ENCODE measurements at places on chromosomes 5 and 9.

DNA sequence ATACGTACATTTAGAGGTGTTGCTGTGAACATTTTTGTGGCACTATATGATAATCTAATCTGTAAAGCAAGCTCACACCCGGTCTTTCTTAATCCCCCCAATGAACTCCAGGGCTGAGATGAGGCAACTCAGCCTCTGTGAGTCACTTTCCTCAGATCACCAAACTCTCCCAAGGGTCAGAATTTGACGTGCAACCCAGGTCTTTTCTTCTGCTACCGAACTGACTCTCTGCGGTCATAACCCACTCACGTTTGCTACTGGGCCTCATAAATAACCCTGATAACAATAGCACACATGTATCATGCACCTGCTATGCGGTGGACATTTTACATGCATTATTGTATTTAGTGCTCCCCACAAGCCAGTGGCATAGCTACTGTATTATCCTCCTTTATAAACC, 153.1 kb downstream of the DROSHA start:
- no peak for DNase-seq

DNA sequence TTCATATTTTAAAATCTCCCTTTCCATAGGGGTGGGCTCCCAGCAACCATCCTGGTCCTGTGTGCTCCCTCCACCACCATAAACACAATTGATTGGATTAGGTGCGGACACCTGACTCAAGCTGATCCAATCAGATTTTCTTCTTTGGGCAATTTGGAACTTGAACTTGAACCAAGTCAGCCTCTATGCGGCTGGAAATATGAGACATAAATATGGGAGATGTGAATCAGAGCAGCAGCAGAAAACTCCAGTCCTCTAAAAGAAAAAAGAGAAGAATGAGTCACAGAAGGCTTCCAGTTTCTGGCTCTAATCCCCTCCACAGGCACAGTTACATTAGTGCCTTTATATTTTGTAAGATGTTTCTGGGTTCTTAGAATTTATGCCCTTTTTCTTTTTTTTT, 306.6 kb downstream of the MLLT3 start:
- DNase-seq: no peak

DNA sequence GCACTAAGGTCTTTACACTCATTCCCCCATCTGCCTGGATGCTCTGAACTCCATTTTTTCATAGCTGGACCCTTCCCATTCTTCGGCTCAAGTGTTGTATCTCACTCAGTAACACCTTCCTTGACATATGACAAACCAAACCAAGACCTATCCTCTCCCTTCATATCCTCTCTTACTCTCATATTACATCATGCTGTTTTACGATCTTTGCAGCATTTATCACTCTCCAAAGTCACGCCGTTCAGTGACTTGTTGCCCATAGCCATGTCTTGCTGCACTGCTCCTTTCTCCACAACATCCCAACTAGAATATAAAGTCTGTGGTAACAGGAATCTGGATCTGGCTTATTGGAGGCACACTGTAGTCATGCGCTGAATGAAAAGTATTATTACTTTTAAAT, 923.6 kb upstream of the DMAC1 start:
- DNase-seq: no peak

- no peak for DNase-seq
Measured at GRCh38 chr5:125564317-125564975, 818.0 kb upstream of the ZNF608 start.

- DNase-seq: no peak
Measured at GRCh38 chr5:150288791-150289190, 782 bp downstream of the CAMK2A start.

DNA sequence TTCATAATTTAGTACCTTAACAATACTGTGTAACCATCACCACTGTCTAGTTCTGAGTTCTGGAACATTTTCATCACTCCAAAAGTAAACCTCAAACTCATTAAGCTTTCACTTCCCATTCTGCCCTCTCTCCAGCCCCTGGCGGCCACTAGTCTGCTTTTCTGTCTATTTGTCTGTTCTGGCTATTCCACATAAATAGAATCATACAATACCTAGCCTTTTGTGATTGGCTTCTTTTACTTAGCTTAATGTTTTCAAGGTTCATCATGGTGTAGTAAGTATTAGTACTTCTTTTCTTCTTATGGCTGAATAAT, 138.7 kb downstream of the RAPGEF6 start:
- no peak for DNase-seq

GRCh38 chr5:64634997-64635686, 55.2 kb upstream of the SHISAL2B start:
- DNase-seq: no peak

- DNase-seq: no peak
Measured at GRCh38 chr9:21677387-21677786, 125.0 kb upstream of the MTAP start.

- no peak for DNase-seq
Measured at GRCh38 chr5:135477613-135478066, 25.5 kb upstream of the TIFAB start.

DNA sequence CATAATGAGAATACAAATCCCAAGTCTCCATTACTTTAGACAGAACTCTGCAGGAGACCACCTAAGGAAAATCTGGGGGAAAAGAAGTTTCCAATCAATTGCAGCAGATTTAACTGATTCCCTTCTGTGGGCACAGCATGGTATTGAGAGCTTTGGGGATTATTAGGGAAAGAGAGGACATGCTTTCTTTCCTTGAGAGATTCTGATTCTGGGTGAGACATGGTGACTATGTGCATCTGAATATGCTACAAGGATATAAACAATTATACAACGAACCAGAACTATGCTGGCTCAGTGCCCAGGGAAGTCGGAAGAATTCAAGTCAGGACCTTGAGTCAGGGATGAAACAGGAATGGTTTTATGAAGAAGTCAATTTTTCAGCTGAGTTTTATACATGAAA, 183.7 kb downstream of the PDE4D start:
- peak; percentile 20 for DNase-seq

GRCh38 chr5:110054240-110054639, 364.5 kb downstream of the MAN2A1 start:
- peak; percentile 16 for DNase-seq

DNA sequence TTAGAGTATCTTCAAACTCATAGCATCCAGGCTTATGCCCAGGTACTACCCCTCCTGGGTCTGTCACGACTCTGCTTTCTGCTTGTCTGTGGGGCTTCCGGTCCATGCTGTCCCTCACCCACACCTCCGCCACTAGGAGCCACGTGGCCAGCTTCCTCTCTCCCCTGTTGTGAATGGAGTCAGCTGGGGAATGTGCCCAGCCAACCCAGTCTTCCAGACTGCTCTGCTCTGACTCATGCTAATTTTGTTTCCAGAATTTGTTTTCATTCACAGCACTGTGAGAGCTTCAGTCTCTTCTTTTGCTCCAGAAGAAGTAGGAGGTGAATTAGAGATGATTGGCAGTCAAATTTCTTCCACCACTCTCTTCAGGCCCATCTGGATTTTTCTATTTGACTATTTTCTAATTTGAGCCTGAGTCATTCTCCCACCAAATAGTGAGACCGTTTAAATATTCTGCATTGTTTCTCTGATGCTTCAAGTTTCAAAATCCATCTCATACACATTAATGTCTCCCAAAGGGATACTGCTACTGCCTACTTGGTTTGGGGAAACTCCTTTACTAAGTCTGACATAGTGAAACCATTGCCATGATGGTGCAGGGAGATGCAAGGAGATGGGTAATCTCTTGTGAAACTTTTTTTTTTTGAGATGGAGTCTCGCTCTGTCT, 424.1 kb upstream of the KIF2A start:
- DNase-seq: no peak

GRCh38 chr5:157993201-157993600, 134.3 kb upstream of the CLINT1 start:
- DNase-seq: no peak

DNA sequence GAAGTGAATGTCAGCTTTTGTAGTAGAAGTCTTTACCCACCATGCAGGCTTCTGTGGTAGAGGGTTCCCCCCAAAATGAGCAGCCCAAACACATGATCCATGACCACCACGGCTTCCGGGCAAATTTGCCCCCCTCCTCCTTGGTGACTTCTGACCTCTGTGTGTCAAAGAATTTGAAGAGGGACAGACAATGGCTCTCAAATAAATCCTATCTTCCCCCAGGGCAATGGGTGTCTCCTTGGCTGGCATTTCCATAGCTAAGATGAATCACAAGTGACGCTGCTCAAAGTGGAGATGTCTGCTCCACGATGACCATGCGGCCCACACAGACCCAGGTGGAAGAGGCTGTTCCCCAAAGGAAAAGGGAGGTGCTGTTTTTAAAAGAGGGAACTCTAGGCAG, 30.2 kb upstream of the BOD1 start:
- no peak for DNase-seq

DNA sequence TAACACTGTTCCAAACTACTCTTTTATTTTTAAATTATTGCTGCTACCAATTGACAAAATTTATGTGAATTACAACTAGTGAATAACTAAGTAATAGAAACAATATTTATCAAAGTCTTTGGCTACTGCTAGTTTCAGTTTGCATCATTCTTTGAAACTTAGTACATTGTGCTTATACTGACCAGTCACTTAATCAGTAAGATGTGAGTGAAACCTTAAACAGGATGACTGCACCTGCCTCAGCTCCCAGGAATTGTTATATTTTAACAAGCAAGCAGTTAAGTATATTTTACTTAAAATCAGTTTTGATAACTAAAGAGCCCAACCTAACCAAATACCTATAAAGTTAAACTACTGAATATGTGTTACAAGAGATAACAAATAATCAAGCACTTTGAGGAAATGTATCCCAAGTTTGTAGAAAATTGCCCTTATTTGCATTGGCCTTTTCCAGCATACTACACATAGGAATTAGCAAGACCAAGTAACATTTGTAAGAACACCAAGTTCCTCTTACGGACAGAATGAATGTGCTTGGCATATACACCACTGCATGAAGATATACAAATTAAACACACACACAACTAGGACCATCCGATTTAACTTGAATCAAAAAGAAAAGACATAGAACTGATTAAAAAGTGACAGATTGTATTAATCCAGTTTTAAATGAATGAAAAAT, 545.5 kb upstream of the DAB2 start:
- DNase-seq: no peak

DNA sequence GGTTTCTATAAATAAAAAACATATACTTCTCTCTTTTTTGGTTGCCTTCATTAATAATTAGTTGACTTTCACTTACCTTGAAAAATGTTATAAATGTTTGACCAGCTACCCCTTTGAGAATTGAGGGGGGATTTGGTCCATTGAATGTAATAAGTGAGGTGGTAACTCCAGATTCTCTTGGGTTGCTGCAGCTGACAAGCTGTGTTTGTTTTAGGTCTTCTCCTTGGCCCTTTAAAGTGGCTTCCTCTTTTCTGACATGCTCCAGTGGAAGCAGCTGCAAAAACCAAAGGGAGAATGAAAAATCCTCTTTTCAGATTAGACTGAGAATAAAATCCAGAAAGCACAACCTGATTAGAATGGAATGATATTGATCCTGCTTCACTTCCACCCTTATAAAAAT, 410.5 kb downstream of the TMEM38B start:
- no peak for DNase-seq

DNA sequence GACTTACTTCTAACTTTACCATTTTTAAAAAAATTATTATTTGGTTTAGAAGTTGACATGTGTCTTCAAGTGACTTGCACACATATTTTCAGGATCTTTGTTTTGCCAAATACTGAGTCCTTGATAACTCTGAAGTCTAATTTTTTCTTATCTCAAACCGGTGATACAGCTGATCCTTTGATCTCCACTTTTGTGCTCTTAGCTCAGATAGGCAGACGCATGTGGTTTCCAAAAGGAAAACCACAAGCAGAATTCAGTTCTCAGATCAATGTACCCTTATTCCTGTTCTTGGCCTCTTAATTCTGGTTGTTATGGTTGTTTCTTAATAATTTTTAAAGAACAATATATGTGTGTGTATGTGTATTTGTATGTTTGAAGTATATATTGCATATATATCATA, 238.3 kb upstream of the EDIL3 start:
- DNase-seq: no peak

- no peak for DNase-seq
Measured at GRCh38 chr5:159883522-159883950, 32.7 kb upstream of the ADRA1B start.

GRCh38 chr5:68424799-68425537, 209.4 kb downstream of the PIK3R1 start:
- peak; percentile 12 for DNase-seq

GRCh38 chr9:71741926-71742648, 26.2 kb downstream of the CEMIP2 start:
- DNase-seq: no peak

GRCh38 chr9:135077497-135078200, 9.8 kb upstream of the OLFM1 start:
- DNase-seq: no peak

GRCh38 chr5:132238901-132239500, 11.3 kb upstream of the P4HA2 start:
- no peak for DNase-seq

DNA sequence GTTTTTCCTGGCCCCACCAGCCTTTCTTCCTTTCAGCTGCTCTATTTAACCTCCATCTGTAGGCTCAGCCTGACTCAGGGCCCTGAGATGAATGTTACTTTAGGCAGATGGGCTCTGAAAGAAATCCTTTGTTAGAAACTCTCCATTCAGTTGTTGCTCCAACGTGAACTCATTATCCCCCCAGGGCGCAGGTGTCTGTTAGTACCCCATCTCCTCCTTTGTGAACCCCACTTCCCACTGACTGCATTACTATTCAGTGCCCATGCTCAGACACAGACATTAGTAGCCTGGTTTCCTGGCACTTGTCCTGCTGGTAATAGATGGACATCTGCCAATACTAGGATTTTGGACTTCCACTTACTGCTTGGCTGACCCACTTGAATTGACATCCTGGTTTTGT, 1271.6 kb downstream of the PTPRD start:
- DNase-seq: no peak
